ENCODE measurements at places on chromosomes 4 and X.

- no peak for DNase-seq
Observed at GRCh38 chrX:153491351-153491914, 3.3 kb upstream of the BGN start.

DNA sequence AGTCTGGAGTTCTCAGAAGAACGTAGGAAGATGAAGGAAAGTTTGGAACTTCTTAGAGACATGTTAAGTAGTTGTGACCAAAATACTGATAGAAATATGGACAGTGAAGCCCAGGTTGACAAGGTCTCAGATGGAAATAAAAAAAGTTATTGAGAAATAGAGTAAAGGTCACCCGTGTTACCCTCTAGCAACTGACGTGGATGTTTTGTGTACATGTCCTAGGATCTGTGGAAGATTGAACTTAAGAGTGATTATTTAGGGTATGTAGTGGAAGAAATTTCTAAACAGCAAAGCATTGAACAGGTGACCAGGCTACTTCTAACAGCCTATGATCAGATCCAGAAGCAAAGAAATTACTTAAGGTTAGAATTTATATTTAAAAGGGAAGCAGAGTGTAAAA is 1020.4 kb downstream of the FSTL5 start:
- DNase-seq = no peak

GRCh38 chr4:44927399-44928380 is 201.3 kb upstream of the GNPDA2 start:
- DNase-seq = no peak

DNA sequence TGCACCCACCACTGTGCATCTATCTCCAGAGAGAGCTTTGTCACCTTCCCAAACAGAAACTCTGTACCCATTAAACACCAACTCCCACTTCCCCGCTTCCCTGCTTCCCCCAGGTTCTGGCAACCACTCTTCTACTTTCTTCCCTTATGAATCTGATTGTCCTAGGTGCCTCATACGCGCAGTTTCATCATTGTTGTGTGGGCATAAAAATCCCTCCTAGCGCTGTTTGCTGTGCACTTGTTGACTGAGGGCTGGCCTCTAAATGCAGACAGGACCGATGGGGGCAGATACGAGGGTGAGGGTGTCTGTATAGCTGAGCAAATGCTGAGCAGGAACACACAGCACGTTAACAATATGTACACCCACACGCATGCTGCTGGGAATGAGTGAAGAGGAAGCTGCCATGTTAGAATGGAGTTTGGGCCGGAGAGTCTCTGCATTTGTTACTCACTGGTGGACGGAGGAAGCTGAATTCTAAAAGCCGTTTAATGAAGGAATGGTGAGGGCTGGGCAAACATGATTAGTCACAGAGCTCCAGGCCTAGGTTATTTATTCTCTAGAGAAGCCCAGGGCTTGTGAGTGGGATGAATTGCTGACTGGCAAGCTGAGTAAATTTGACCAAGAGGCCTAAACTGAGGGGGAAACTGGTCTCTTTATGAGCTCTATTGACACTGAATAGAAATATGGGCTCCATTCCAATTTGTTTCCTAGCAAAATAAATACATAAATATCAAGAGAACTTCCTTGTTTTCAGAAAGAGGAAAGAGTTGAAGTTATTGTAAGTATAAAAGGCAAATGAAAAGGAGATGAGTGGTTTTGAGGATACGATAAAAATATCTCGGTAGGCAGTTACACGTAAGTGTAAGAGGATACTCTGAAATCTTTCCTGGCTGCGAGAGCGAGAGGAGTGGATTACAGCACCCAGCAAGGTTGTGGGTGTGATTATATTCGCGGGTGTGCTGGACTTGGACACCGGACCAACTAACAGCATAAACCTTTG is 95.9 kb upstream of the RPS6KA3 start:
- DNase-seq = no peak

- DNase-seq = no peak
Observed at GRCh38 chrX:132412208-132412607, 76.6 kb downstream of the MBNL3 start.

DNA sequence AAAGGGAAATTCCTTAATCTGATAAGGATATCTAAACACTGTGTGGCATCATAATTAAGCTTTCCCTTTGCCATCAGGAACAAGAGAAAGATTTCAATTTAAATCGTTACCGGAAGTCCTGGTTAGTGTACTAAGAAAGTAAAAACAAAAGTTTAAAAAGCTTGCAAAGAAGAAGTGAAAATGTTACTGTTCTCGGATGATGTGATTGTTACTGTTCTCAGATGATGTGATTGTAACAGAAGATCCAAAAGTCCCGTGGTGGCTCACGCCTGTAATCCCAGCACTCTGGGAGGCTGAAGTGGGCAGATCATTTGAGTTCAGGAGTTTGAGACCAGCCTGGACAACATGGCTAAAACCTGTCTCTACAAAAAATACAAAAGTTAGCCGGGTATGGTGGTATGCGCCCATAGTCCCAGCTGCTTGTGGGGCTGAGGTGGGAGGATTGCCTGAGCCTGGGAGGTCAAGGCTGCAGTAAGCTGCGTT is 62.5 kb downstream of the RGS12 start:
- DNase-seq = no peak

DNA sequence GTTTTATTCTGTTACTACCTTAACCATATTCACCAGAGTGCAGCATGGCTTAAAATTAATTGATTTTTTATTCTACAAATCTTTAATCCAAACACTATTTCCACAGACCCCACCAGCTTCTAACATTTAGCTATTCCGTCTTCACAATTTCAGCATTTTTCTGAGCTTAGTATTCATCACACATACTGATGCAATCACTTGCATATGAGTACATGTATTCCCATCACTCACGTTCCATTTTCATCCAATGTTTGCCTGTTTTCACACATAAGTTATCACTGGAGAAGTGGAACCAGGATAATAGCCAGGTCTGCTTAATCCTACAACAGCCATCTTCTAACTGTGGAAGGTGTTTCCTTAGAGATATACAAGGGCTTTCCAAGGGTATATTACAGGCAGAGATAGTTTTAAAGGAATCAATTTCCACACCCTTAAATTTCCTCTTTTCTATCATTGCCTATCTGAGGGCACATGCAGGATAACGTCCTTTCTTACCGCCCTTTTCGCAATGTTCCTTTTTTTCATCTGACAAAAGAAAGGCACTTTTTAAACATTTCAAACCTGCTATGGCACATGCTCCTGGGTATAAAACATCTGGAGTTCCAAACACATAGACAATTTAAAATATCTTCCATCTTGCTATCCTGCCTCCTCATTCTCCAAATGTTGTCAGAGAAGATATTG is 115.8 kb downstream of the CORIN start:
- DNase-seq = no peak

- no peak for DNase-seq
Observed at GRCh38 chr4:30770812-30771211, 50.6 kb downstream of the PCDH7 start.

- no peak for DNase-seq
Observed at GRCh38 chr4:130110189-130110588, 1014.2 kb downstream of the C4orf33 start.

- DNase-seq = no peak
Observed at GRCh38 chrX:45777366-45777765, 576.7 kb upstream of the DIPK2B start.

GRCh38 chr4:37946503-37947179 is 13.6 kb upstream of the PTTG2 start:
- no peak for DNase-seq

GRCh38 chrX:21373001-21373400 is 1.2 kb upstream of the CNKSR2 start:
- DNase-seq = no peak

GRCh38 chrX:38636949-38637819 is 75.8 kb downstream of the TSPAN7 start:
- DNase-seq = no peak

GRCh38 chrX:96692454-96692853 is 7.8 kb downstream of the DIAPH2 start:
- no peak for DNase-seq

DNA sequence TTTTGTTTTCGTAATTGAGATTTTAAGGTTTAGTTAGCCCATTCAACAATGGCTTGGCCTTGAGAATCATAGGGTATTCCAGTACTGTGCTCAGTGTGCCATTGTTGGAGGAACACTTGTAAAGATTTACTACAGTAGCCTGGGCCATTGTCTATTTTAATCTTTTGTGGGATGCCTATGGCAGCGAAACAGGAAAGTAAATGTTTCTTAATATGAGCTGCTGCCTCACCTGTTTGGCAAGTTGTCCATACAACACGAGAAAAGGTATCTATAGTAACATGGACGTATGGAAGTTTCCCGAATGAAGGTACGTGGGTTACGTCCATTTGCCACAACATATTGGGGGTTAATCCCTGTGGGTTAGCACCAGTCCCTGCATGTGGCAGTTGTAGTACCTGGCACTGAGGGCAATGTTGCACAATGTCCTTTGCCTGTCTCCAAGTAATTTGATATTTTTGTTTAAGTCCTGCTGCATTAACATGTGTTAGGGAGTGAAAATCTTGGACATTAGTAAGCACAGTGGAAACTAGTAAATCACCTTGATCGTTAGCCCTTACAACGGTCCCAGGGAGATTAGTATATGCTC is 38.6 kb upstream of the AADAT start:
- no peak for DNase-seq

DNA sequence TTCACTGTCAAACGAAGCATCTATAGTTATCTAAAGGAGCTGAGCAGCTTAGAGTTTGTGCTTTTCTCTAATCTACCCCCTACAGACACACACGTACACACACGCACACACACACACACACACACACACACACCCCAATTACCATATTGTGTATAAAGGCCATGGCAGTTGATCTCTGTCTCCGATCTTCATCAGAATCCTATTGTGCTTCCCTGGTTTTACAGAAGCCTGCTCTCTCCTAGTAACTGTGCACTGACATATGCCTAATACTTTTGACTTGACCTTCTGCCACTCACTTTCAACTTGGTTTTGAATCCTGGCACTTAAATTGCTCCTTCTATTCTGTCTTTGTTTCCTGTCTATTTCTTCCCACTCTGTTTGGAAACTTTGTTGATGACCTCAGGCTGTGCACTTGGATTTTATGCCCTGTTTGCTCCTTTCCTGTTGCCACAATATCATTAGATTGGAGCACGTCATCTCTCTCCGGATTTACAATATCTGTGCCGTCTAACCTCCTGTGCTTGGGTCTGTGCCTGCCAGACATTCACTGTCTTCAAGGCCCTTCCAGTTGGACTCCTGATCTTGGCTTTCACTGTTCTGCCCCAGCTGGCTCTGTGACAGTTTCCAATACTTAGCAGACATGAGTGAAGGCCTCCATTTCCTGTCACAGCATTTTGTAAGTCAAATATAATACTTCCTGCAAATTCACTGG is 928.1 kb downstream of the FAT4 start:
- no peak for DNase-seq

GRCh38 chr4:66034262-66034661 is 364.0 kb upstream of the EPHA5 start:
- DNase-seq = no peak

DNA sequence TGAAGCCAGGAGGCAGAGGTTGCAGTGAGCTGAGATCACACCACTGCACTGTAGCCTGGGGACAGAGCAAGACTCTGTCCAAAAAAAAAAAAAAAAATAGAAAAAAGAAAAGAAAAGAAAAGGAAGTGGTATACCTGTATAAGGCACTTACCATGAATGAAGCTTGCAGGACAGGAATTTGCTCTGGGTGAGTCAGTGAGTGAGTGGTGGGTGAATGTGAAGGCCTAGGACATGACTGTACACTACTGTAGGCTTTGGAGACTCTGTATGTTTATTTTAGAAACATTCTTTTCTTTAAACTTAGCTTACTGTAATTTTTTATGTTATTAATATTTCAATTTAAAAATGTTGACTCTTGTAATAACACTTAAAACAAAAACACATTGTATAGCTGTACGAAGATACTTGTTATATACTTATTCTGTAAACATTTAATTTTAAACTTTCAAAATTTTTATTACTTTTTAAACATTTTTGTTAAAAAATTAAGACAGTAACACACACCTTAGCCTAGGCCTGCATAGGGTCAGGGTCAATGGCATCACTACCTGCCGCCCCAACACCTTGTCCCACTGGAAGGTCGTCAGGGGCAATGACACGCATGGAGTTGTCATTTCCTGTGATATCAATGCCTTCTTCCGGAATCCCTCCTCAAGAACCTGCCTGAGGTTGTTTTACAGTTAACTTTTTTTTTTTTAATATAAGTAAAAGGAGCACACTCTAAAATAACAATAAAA is 78.7 kb downstream of the CLNK start:
- no peak for DNase-seq

GRCh38 chrX:47297874-47298273 is 65.1 kb downstream of the USP11 start:
- no peak for DNase-seq
